ENCODE measurements at places on chromosomes 5 and 9.

GRCh38 chr5:6252581-6252980 is 125.8 kb downstream of the MED10 start:
- DNase-seq = no peak

GRCh38 chr5:77984587-77984986 is 208.4 kb upstream of the TBCA start:
- DNase-seq = no peak

DNA sequence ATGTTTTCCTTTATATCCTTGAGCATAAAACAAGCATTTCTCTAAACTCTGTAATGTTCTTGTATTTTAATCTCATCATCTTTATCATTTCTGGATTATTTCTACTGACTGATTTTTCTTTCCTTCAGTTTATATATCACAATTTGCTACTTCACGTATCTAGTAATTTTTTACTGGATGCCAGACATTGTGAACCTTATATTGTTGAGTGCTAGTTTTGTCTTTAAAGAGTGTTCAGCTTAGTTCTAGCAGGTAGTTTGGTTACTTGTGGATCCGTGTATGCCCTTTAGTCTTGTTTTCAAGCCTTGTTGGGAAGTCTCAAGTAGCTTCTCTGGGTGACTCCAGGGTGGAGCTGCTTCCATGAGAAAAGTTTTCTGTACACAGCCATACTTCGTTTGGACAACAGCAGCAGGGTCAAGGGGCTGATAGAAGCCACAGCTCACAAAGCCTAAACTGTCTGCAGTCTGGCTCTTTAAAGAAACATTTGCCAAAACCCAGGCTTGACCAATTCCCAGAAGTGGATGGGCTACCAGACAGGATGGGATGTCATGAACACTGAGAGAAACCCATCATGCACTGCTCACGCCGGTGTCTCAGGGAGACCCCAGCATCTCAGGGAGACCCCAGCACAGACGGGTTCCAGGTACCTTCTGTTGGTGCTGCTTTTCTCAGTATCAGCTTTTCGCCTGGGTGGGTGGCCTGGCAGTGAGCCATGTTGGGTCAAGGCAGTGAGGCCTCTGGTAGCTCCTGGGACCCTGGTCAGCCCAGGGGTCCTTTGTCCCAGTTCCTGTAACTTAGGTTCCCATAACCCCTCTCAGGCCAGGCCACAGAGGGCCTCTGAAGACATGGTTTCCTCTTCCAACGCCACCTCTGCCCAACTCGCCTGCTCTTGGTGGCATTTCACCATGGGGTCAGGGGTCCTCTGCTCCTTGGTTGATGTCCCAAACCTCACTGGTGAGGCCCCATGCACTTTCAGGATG is 29.1 kb downstream of the TRIP13 start:
- DNase-seq = no peak

DNA sequence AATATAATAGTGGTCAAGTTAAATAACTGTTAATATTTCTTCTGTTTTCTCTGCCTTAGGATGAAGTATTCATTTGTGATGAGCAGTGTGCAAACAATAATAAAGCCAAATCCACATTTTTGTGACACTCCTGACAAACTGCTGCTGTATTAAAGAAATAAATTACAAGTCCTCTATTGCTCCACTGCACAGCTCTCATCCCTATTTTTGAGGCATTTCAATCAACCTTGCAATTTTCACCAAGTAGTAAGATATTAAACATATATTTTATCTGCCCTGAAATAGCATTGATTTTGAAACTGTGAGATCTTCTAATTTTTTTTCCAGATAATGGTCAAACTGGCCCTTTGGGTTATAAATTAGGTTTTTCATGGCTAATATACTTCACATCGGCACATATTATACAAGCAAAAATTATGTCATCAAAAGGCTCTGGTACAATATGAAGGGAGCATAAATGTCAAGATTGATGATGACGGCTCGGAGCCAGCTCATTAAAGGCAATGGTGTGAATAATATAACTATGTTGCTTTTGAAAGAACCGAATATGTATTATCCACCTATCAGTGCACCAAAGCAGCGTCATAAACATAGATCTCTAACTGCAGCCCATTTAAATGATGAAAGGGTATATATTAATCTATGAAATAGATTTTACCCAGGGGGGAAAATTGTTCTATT is 764.9 kb downstream of the DNAH5 start:
- no peak for DNase-seq

DNA sequence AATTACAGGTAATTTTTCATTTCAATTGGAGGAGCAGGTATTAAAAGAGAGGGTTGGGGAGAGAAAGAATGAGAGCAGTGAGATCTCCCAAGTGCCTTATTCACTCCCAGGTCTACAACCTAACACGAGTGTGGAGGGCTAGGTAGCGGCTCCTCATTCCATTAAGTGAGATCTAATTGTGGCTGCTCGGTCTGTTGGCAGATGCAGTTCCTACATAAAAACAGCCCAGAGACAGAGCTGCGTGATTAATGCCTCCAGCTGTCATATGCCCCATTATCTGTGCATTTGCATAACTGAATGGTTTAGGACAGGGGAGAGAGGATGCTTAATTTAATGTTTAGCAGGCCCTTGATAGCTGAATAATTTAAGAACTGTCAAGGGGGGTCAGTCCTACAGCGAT is 100.5 kb downstream of the PSAT1 start:
- DNase-seq = no peak

- no peak for DNase-seq
Observed at GRCh38 chr5:97106216-97106581, 36.2 kb downstream of the LIX1 start.

GRCh38 chr5:131461742-131462141 is 173.3 kb downstream of the RAPGEF6 start:
- DNase-seq = no peak

DNA sequence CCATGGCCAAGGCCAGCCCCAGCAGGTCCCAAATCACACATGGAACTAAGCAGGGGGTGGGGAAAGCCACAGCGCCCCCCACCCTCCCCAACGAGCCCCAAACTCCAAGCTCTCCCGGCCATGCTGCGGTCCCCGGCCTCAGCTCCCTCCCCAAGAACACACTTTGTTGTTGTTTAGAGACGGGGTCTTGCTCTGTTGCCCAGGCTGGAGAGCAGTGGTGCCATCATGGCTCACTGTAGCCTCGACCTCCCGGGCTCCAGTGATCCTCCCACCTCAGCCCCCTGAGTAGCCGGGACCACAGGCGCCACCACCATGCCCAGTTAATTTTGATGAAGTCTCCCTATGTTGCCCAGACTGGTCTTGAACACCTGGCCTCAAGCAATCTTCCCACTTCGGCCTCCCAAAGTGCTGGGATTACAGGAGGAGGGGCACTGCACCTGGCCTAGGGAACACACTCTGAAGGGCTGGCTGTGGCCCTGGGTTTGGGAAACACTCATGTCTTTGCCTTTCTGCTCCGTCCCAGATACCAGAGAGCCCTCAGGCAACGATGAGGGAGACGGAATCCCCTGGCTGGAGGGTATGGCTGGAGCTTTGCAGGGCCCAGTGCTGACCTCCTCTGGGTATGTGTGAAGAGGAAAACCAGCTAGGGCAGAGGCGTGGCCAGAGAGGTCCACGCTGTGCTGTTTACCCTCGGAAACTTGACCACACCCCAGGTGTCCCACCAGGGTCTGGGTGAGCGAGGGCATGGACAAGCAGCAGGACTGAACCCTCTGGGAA is 53.2 kb upstream of the UBAC1 start:
- DNase-seq = no peak

DNA sequence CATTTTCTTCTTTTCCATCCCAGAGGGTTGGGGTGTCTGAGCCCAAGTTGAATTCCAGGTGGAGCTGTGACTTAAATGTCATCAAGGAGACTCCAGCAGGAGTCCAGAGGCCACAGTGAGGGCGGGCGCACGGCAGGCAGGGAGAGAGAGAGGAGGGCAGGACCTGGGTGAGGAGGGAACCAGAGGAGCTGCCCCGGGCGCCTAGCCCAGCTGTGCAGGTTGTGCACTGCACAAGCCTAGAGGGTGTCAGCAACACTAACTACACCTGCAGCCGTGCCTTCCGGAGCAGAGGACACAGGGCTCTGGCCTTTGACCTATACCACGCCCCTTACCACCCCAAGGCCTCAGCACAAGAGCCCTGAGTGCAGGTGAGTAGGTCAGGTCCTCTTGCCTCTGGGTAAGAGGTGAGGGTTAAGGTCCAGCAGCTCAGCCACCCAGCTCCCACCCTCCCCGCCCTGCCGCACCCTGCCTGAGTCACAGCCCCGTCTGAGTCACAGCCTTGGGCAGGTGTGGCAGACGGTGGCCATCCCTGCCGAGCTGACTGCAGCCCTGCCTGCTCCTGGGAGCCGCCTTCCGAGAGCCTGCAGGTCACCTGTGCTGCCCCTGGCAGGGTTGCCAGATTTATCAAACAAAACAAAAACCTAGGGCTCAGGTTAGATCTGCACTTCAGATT is 6.4 kb upstream of the AGPAT2 start:
- no peak for DNase-seq

- no peak for DNase-seq
Observed at GRCh38 chr5:125190232-125191087, 444.0 kb upstream of the ZNF608 start.

GRCh38 chr5:42268630-42269029 is 154.6 kb upstream of the GHR start:
- DNase-seq = no peak

DNA sequence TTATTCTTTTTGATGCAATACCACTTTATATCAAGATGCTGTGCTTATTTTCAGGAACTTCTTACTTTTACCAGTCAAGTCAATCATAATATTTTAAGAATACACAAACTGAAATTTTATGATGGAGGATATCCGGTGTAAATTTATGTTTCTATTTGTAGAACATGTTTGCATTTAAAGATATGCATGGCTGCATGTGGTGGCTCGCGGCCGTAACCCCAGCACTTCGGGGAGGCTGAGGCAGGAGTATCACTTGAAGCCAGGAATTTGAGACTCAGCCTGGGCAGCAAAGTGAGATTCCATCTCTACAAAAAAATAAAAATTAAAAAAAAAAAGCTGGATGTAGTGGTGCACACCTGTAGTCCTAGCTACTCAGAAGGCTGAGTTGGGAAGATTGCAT is 73.5 kb upstream of the ALDH1A1 start:
- no peak for DNase-seq

DNA sequence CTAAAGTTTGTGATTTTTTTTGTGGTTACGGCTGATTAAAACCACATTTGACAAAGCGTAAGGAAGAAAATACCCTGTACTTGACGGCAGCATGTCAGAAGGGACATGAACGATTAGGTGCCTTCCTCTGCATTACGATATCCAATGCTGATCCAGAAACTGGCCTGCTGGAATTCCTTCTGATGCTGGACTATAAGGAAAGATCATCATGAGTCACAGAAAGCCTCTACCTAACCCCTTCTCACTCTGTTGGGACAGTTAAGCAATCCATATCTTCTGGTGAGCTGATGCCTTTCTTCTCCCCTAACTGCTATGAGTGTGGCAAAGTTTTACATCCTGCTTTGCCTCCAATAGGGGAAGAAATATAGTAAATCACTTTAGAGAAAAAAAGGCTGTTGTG is 78.4 kb upstream of the PAPPA start:
- DNase-seq = no peak

- no peak for DNase-seq
Observed at GRCh38 chr5:129474544-129474943, 14.4 kb downstream of the ADAMTS19 start.

DNA sequence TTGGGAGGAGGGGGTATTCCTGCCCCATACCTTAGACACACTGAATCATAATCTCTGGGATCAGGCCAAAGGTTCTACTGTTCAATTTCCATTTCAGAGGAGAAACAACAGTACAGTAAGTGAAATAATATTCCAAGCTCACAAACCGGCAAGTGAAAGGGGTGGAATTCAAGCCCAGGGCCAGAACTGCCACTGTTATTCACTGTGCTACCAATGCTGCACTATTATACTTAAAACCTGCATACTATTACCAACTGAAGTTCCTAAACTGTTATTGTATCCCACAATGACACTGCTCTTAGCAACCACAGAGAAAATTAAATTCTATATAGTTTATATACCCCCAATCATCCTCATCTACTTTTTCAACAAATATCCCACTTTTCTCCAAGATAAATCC is 24.6 kb downstream of the SSBP2 start:
- no peak for DNase-seq

GRCh38 chr5:139155333-139155732 is 42.8 kb downstream of the SIL1 start:
- no peak for DNase-seq

DNA sequence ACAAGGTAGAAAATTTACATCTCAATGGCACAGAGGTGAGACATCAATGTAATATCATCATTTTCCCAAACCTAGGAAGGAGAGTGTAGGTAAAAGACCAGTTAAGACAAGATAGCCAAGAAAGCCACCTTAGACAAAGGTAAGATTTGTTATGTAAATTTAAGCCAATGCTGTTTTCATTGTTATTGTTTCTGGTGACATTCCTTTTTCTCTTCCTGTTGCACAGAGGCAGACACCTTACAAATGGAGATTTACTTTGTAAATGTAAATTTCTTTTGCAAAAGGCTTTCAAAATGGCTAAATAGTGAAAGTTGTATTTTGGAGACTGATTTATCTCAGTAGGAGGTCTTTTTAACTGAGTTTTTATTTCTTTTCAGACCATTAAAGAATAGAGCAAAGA is 159.1 kb downstream of the YIPF5 start:
- no peak for DNase-seq

GRCh38 chr5:55485073-55485472 is 49.7 kb downstream of the PLPP1 start:
- no peak for DNase-seq

GRCh38 chr5:15787681-15788080 is 287.7 kb downstream of the FBXL7 start:
- DNase-seq = no peak

- no peak for DNase-seq
Observed at GRCh38 chr9:93020151-93020550, 38.4 kb upstream of the SUSD3 start.

GRCh38 chr5:135891791-135892190 is 3.9 kb downstream of the IL9 start:
- DNase-seq = no peak

DNA sequence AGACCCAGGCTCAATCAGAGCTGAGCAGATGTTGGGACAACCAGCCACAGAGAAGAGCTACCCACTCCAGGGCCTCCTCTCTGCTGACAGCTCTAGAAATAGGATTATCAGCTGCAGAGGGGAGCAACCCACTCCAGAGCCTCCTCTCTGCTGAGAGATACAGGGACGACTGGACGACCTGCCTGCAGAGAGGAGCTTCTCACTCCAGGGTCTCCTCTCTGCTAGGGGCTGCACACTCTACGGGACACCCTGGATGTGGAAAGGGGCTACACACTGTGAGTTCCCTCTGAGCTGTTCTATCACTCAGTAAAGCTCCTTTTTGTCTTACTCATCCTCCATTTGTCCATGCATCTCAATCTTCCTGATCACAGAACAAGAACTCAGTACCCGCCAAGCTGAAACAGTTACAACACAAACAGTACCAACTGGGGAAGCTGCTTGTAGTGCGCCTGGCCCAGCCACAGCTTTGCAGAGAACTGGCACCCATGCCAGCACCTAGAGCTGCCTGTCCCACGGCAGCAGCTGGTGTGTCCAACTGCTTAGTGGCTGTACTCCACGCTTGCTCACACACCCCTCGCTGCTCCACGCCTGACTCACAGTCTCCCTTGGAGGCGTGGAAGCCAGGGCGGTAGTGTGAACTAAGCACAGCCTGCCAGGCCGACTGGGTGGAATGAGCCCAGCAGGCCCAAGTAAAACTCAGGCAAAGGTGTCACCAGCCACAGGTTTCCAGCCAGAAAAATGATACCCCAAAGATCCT is 56.8 kb downstream of the PRELID2 start:
- DNase-seq = no peak

Data from stimulated activated CD4-positive, alpha-beta T cell treated with anti-CD3 and anti-CD28 coated beads, Interleukin-1b, Interleukin-23, amount 100 ng/mL, for 4 hours (primary cell).